Glutamatergic neuron (in vitro differentiated cells): ENCODE measurements at places on chromosomes 2 and 18.

GRCh38 chr2:18110222-18110621, 231.8 kb downstream of the KCNS3 start:
- DNase-seq = no peak

GRCh38 chr2:207115715-207116364, 49.9 kb downstream of the KLF7 start:
- no peak for DNase-seq

DNA sequence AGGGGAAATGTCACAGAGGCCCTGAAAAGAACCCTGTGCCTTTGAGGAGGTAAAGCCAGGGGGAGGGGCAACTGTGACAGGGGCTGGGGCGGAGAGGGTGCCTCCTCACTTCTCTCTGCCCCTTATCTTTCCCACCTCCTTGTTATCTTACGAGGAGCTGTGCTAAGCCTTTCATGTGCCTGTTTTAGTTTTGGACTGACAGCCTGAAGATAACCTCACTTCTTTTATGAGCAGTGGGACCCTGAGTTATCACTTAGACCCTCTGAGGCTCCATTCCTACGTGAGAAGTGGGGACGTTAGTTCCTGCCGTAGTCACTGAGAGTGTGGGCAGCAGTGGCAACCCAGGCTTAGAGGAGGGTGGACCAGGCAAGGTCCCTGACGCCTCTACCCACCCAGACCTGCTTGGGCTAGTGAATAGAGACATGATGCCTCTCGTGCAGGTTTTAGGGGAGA, 39.5 kb upstream of the LBH start:
- DNase-seq = no peak

GRCh38 chr2:176157499-176158185, 535 bp downstream of the HOXD3 start:
- peak; percentile 56 for DNase-seq

DNA sequence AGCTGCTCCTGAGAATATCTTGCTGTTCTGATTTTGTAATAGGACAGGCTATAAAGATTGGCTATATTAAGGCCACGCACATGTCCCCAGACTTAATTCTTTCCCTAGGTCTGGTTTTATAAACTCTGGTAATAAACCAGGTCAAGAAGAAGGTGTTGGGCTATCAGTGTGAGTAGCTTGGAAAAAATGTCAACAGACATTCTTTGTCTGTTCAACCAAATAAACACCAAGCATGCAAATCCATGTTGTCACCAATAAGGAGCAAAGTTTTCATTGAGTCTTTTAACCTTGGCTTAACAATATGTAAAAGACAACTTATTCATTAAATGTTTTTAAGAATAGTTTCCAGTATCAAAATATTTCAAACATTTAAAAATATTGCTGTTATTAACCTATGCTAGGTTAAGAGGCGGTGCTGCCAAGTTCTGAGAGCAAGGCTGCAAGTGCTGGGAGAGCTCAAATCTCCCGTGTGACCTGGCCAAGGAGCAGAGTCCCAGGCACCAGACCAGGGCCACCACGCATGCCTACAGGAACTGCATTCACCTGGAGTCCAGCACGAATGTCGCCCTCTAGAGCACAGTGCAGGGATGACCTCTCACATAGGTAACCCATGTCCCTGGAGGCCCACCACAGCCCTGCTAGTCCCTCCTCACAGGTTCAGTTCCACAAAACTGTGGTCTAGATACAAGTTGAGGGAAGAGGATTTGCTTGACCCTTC, 120.5 kb upstream of the POU3F3 start:
- no peak for DNase-seq

GRCh38 chr2:240624950-240625621, at the start of gene GPR35:
Gene GPR35, plus strand, starts transcription at chr2:240625480. Its CDS starts 4,473 bp downstream, at chr2:240629953.
- DNase-seq = no peak

GRCh38 chr2:225367482-225367881, 32.0 kb upstream of the NYAP2 start:
- no peak for DNase-seq

DNA sequence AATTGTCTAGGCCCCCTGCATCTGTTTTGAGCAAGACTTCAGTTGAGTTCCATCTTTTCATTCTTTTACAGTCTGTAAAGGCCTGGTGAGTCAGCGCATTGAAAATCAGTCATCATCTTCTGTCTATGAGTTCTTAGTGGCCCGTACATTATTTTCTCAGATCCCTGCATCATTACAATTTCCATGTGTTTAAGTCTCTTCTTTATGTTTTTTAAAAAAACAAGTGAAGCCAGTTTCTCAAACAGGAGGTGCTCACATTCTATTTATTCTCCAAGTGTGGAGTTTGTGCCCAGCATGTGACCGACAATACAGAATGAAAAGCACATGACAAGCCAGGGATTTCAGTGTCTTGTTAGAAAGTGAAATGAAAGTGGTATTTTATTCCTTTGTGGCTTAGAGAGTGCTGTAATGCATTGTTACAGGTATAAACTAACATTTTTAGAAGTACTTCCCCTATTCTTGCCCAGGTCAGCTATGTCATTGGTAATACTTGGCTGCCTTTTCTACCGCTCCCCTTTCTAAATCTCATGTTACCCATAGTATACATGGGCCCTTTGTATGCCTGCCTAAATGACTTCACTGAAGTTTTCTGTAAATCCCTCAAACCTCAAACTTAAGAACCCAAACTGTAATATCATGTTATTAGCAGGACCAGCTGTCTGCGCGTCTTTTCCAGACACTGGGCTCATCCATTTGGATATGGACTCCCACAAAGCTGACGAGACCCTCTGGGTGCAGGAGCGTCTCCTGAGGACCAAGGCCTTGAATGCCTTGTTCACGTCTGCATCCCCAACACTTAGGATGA, 67.6 kb downstream of the FEZ2 start:
- no peak for DNase-seq

DNA sequence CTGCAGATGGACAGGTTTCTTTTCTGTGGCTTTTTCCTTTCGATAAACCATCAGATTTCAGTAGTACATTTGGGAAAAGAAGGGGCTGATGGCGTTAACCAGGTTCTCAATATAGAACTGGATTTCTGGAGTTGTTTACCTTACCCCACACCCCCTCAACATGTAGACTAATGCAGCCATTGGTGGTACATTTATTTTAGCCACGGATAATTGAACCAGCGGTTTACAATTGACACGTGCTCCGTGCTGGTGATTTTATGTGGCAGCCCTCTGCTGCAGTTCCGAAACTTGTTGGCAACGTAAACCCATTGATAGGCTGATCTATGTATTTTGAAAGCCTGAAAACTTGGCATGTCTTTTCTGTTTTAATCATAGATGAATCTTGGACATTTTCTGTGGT, 5.4 kb downstream of the SOX11 start:
- DNase-seq = no peak

DNA sequence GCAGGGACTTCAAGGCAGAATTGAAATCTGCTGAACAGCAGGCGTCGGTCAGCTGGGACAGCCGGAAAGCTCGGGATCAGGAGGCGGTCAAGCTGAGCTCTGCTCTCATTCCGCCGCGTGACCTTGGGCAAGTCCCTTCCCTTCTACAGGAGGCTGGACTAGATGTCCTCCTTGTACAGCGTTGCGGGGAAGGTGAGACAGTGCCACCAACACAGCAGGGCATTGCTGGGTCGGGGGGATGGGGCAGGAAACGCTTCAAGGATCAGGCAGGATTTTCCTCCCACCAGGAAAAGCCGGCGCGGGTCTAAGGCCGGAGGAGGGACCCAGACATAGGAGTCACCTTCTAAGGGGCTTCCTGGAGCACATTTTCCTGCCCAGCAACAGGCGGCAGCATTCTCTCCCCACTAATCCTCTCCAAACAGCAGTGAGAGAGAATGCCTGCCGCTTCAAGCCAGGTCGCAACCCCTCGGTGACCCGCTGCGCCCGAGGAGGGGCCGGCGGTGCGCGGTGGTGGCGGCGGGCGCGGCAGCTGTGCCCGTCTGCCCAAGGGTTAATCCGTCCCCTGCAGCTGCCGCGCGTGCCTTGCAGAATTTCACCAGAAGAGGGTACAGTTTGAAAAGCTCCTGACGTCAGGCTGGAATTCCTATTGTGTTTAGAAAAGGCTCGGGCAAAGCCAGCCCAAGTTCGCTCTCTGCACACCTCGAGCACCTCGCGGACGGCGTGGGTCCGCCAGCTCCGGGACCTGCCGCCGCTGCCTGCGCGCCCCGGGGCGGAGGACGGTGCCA, at the start of gene KCNF1:
Gene KCNF1 (plus strand): TSS at position 644 of the 785 bp plus-strand sequence. CDS start 493 bp downstream, outside the sequence.
- DNase-seq = peak; percentile 79

DNA sequence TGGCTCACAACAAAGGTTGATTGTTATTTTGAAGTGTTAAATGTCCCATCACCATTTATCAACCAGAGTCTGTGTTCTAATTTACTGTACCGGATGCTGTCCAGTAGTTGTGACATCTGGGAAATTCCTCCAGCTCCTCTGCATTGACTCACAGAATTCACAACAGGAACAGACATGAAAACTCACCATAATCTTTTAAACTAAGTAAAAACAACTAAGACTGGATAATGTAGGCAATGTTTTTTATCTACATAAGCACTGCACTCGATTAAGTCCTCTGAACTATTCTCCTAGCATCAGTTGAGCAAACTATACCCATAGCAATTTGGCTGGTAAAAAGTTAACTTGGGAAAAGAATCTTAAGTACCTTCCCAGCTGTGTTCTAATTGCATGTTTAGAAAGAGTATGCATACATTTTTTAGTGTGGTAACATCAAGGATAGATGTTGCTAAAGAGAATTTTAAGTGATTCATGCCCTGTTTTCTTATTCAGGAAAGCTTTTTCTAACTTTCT, 42.9 kb upstream of the MYO1B start:
- DNase-seq = no peak

DNA sequence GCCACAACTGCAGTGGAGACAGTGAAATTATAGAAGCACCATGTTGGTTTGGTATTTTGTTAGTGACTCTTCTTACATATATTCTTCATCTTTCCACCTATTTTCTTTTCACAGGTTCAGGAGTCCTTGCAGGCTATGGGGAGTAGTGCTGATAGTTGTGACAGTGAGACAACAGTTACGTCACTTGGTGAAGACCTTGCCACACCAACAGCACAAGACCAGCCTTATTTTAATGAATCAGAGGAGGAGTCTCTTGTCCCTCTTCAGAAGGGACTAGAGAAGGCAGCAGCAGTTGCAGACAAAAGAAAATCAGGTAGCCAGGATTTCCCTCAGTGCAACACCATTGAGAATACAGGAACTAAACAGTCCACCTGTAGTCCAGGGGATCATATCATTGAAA, 23.6 kb downstream of the ITPRID2 start:
- DNase-seq = no peak

DNA sequence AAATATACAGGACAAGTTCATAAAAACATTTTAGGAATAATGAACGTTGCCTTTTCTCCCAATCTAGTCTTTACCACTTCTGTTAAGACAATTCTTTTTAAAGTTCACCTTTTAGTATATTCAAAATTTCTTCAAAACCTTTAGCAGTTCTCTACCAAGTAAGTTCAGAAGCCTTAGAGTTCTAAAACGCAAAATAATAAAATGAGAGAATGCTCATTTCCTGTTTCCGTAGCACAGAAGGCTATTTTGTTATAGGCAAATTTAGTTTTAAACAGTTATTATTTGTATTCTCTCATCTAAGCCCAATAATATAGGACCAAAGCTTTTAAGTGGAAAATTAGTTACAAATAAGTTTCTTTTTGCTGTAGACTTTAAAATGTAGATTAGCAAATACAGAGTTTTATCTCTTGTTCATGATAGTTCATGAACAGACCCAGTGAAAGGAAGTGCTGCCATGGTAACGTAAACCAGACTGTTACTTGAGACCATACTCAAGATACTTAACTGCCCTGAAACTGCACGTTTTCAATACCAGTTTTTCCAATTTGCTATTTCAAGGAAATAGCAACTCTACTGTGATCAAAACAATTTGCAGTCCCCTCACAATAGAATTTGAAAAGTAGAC, 173.1 kb upstream of the STON1 start:
- DNase-seq = no peak
